ENCODE measurements at places on chromosomes 4 and X.
A peak's percentile ranks its signal among the peaks of the same experiment; 100 is the strongest.

DNA sequence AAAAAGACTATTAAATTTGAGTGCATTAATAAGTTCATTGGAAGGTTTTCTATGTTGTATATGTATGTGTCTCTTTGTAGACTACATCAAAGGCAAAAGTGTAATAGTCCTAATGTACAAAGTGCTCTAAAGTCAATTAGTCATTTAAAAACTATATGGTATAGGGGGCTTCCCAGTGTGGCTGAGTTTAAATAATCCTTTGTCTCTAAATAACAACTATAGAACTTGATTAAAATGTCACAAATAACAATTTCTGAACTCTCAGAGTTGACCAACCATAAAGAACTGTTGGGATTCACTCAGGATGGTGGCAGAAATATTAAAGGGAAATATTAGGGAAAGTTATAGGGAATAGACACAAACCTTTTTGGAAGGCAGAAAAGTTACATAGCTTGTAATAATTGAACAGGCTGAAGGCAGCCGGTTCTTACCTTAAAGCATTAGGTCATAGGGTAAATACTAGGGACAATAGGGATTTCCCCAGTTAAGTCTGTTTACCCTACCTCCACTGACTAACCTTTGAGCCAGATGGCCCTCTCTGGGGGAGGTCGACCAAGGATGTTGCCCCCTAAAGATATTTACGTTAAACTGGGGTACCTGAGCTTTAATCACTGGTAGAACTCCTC is 1054.2 kb downstream of the ARAP2 start:
- DNase-seq: no peak

DNA sequence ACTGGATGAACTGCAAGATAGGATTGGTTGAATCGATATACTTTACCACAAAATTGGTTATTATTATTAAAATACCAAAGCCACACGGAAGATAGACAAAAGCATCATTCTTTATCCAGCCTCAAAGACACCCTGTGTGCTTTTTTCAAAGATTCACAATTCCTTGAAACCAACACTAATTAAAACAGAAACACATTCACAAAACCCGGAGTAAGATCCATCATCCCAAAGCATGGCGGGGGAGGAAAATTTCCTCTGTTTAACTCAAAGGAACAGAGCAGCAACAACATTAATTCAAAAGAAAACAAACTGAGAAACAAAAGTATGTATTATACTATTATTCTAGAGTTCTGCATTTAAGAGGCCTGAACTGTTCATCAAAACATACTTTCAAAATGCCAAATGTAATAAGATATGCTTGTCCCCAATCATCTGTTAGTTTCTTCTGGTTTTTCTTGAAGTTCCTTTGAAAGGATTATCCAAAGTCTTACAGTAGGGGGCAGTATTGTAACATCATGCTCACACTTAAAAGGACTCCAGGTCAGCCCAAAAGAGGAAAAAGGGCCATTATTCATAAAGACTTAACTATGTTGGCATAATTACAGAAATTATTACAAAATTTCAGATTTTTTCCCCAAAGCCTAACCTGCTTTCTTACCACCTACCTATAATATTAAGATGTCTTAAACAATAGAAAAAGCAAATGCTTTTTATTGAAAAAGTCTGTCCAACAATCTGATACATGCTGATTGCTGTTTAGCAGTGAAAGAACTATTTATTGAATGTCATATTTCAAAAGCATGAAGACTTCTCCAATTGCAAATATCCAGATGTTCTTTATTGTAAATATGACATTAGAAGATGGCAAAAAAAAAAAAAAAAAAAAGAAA is 168.7 kb downstream of the SCFD2 start:
- no peak for DNase-seq

DNA sequence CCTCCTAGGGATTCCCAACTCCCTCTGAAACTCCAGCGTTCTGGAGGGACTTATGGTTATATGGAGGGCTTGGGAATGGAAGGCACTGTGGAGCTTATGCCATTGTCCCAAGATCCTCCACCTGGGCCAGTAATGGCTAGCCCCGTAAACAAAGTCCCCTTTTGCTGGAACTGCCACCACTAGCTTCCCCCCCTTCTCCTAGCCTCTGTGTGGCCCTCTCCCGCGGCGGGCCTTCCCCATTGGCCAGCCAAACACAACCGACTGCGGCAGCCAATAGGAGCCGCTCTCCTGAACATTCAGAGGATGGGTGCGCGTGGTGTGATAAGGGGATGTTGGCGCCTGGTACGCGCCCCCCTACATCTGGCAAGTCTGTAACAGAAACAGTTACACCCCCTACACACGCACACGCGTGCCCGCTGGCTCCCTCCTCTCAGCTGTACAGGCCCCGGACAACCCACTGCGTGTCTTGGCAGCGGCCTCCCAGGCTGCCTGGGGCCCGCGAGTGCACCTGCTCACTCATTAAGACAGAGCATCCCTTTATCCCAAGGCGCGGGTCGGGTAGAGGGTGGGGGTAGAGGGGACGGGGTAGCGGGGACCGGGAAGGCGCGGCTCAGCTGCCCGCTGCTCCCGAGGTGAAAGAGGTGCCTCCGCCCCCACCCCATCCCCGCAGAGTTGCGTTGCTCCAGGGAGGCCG is 863 bp upstream of the RAB33A start:
- peak; percentile 83 for DNase-seq

DNA sequence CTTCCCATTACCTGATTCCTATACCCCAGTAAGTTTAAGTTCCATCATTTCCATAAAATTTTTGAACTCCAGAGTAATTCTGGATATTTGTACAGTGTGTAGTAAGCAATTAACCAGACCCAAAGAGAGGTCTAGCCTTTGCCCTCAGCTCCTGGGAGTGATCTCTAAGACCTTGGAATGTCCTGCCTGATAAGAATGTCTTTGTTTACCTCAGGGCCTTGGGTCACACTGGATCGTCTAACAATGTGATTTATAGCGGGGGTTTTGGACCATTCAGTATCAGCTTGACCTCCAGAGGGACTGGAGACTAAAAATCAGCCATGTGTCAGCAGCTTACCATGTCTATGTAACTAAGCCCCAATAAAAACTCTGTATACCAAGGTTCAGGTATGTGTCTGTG is 330.9 kb upstream of the PPP1R2C start:
- no peak for DNase-seq

- no peak for DNase-seq
Observed at GRCh38 chr4:159290321-159291030, 187.6 kb downstream of the RAPGEF2 start.

DNA sequence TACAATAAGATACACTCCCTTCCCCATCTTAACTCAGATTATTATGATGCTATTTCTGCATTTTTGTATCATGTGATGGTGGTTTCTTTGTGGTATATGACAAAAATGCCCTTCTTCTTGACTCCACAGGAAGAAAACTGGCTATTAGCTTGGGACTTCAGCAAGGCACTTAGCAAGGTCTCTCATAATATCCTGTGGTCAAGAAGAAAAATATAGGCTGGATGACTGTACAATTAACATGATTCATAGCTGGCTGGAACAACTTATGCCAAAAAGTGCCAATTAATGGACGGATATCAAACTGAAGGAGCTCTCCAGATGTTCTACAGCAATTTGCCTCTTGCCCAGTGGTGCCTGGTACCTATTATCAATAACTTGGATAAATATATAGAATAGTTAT is 2.3 kb upstream of the MID1IP1 start:
- DNase-seq: no peak

GRCh38 chr4:101237773-101238172 is 109.6 kb downstream of the PPP3CA start:
- no peak for DNase-seq

DNA sequence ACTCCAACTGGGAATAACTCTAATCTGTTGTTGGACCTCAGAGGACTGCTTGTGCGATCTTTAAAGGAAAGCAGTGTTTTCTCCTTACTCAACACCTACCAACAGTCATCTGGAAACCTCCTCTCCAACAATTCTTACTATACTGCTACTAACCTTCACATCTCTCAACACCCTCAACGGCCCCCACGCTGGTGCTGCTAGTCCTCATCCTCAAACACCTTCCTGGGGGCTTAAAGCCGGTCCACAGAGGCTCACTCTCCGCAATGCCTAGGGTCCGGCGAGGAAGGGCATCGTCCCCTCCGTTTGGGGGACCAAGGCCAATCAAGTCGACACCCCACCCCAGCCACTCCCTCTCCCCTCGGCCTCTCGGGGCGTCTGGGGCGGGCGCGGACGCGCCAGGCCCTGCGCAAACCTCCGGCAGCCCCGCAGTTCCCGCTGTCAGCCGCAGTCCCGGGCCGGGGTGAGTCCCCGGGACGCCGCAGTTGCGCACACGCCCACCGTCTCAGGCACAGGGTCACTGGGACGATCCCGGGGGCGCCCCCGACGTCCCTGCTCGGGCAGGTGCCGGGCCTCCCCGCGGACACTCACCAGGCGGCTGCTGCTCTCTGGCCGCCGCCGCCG is 418 bp downstream of the TAB3 start:
- peak; percentile 31 for DNase-seq

DNA sequence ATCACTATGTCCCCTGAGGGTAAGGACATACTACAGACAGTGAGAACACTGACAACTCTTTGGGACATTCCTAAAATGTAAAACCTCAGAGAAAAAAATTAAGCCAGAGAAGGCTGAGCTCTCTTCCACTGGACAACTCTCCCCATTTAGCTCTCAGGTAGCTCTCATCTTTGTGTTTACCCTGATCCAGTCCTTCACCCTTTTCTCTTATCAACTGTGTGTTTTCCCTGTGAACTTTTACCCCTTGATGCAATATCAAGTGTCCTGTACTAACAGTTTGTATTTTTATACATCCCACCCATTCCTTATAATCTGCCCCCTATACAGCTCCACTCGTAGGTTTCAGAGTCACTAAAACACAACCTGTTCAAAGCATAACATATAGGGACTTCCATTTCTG is 182.6 kb downstream of the STIM2 start:
- no peak for DNase-seq

- DNase-seq: no peak
Observed at GRCh38 chr4:137610960-137611359, 78.7 kb upstream of the PCDH18 start.

- DNase-seq: no peak
Observed at GRCh38 chr4:134780244-134780643, 578.7 kb upstream of the PABPC4L start.

- no peak for DNase-seq
Observed at GRCh38 chrX:41827886-41828285, 95.5 kb downstream of the CASK start.

DNA sequence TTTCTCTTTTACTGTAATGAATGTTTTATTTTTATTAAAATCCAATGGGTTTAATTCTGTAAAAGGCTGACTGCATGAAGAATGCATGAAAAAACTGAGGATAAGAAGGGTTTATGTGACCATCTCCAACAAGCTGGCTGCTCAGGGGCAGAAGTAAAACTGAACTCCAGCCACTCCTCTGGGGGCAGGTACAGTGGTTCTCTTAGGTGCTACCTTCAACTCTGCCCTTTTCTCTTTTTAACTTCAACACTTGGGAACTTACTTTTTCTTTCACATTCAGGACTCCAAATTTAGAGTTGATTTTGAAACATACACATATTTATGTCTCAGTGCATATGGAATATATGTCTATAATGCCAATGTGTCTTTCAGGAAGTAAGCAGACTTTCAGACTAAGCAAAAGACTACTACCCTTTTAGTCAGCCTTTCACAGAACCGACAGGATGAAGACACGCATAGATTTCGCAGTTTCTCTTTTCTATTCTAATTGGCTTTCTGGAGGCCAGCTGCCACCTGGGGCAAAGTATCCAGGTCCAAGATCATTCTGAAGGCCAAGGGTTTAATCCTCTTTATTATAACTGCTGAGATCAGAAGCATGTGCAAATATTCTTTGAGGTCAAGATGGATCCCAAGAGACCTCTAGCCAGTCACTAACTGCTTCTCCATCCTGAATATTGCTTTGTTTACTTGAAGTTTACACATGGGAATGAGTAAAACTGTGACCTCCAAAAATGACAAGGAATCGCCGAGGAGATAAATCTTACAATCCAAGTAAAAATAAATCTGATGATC is 30.7 kb downstream of the HS3ST1 start:
- no peak for DNase-seq

- no peak for DNase-seq
Observed at GRCh38 chr4:57501720-57502119, 391.5 kb upstream of the IGFBP7 start.

- peak; percentile 31 for DNase-seq
Observed at GRCh38 chr4:6201580-6202091, 1.3 kb upstream of the JAKMIP1 start.

- peak; percentile 23 for DNase-seq
Observed at GRCh38 chr4:101279377-101279871, 67.9 kb downstream of the PPP3CA start.

DNA sequence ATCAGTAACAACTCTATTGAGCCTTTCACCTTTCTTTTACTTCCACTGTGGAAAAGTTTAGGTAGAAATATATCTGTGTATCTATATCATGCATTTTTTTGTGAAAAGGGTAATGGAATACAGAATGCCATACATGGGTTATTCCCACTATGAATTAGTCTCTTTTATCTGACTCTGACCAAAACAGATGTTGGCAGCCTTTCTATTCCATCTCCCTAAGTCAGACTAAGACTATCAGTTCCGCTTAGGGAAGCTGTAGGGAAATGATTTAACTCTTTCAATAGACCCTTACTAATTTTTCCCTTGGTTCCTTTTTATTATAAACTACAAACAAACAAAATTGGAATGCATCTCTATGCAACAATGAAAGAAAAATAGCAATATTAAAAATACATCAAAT is 92.3 kb upstream of the LEF1 start:
- DNase-seq: no peak
